Stimulated activated CD4-positive, alpha-beta T cell treated with anti-CD3 and anti-CD28 coated beads, TNF-alpha, amount 100 ng/mL, for 24 hours (primary cell): ENCODE measurements at places on chromosomes 5 and 9.

DNA sequence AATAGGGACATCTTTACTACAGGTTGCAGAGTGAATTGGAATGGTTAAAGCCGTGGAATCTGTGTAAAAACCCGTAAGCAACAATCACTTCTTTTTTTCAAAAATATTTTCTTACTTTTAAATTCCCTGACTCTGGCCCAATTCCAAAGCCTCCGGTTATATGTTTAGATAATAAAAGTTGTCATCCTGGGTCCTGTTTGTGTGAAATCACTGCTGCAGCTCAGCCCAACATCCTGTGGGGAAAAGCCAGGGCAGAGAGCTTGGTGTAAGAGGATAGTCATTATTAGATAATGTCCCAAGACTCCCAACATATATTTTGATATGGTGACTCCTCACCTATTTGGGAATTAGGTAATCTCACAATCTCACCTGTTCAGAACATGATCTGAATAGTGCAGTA, 586.0 kb upstream of the BRINP1 start:
- no peak for DNase-seq

DNA sequence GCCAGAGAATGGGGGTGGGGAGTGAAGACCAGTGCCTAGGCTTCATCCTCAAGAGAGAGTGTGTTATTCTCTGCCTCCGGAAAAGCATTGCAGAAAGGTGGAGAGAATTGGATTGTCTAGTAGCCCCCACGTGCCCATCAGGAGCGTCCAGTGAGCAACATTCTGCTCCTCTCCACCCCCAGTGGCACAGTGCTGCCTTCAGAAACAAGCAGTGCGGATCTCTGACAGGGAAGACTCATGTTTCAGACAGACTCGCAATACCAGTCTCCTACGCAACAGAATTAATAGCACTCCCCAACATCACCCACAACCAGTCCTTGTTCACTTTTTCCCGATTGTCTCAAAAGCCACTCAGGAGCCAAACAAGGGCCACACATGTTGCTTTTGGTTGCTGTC, 14.9 kb upstream of the CEL start:
- no peak for DNase-seq

DNA sequence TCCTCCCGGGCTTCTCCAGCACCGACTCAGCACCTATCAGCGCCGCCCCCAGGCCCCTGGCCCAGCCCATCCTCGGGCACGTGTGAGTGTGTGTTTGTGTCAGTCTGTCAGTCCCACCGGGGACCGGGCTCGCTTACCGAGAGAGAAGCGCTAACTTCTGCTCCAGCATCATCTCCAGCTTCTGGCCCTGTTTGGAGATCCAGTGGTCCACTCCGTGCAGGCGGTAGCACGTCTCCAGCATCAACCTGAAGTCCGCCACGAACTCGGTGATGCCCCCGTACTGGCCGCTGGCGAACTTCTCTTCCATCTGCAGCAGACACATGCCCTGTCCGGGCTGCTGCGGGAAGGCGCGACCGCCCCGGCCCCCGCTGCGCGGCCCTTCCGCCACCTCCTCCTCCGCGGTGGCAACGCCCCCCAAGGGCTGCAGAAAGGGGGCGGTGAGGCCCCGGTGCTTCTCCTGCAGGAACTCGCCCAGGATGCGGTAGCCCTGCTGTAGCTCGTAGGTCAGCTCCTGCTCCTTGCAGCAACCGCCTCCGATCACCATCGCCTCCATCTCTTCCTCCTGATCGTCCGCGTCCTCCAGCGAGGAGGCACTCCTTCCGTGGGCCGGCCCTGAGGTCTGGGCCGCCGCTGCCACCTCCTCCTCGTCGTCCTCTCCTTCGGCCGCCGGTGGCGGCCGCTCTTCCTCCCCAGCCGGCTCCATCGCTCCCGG, 8.2 kb downstream of the RANBP6 start:
- DNase-seq, result peak; percentile 98

DNA sequence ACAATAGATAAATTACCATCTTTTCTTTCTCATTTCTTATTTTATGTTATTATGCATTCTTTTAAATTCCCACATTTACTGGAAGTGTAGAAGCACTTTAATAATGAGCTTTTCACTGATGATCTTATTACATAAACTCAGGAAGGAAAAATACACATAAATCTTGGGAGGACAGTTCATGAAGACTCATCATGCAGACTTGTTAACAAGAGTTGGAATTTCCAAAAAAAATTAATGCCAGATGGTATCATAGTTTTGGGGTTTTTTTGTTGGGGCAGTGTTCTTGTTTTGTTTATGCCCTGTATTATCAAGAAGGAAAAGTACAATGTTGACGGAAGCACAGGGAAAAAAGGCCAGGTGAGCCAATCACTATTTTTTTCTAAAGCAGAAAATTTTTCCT, 35.1 kb downstream of the CEMIP2 start:
- DNase-seq, result no peak

DNA sequence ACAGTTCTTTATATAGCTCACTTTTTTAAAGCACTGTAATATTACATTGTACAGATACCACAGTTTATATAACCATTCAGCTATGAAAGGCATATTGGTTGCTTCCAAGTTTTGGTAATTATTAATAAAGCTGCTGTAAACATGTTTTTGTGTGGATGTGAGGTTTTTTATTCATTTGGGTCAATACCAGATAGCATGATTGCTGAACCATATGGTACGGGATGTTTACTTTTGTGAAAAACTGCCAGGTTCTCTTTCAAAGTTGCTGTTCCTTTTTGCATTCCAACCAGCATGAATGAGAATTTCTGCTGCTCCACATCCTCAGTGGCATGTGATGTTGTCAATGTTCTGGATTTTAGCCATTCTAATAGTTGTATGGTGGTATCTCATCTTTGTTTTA, 439.6 kb upstream of the NMUR2 start:
- DNase-seq, result no peak

- DNase-seq, result no peak
Observed at GRCh38 chr5:164188733-164189148, 683.3 kb downstream of the MAT2B start.

- DNase-seq, result no peak
Observed at GRCh38 chr5:170219615-170220014, 13.2 kb upstream of the C5orf58 start.

DNA sequence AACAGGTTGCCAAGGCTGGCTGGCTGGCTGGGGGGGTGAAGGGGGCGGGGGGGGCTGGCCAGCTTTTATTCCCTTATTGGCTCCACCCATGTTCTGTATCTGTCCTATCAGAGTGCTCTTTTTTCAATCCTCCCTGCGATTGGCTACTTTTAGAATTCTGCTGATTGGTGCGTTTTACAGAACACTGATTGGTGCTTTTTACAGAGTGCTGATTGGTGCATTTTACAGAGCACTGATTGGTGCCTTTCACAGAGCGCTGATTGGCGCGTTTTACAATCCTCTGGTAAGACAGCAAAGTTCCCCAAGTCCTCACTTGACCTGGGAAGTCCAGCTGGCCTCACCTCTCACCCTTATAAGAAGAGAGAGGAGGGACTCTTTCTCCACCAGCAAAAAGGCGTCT, 175.9 kb downstream of the ERCC6L2 start:
- DNase-seq, result no peak

- peak; percentile 93 for DNase-seq
Observed at GRCh38 chr5:181191526-181192336, 13.3 kb downstream of the TRIM7 start.
